ENCODE measurements at places on chromosomes 1 and 21.

DNA sequence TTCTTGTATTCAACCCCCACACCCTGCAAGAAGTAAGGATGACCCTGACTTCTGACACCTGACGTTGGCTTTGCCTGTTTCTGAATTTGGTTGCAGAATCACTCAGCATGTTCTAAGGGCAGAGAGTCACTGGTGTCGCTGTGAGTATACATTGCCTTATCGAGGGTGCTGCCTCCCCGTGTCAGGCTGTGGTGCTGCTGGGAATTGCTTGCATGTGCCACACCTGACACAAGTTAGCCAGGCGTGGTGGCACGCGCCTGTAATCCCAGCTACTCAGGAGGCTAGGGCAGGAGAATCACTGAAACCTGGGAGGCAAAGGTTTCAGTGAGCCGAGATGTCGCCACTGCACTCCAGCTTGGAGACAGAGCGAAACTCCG, 45.9 kb downstream of the WDR4 start:
- DNase-seq = no peak

DNA sequence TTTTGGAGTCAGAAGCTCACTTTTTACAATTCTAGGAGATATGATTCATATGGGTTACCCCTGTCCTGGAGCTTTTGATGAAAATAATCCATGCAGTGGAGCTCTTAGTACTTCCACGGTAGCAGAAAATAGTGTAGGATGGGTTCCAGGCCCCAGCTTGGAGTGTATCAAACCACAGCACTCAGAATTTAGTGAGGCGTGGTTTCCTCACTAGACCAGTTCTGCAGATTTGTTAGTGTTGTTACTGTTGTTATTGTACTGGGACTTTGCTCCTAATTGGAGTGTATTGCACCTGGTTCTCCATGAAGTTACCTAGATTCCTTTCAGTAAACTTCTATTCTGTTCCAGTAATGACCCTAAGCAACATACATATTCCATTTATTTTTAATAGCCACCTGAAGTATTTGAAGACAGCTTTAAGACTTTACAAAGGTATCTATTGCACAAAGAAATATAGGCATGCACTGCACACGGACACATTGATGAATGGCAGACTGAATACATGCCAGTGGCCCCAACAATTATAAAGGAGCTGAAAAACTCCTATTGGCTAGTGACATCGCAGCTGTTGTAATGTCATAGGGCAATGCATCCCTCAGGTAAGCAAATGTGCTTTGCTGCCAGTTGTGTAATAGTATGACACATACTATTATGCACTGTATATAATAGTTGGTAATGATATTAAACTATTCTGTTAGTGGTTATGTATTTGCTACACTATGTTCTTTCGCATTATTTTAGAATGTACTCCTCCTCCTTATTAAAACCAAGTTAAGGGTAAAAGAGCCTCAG, 1058.0 kb downstream of the KCNT2 start:
- DNase-seq = no peak

DNA sequence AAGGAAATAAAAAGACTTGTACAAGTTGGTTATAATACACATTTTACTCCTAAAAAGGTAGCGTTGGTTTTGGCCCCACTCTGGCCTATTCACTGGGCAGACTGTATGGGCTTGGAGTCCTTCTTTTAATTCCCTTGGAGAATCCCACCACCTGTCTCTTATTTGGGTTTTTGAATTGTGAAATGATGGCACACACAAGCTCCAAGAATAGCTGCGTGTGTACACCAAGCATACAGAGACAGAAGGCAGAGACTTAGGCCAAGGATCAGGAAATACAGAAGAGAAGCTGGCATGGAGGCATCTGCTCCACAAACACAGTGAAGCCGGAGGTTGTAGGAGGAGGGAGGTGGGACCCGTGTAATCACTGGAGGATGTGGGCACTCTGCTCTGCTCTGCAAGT, 29.1 kb downstream of the DDR2 start:
- DNase-seq = no peak

GRCh38 chr1:221993444-221993948, 251.6 kb upstream of the DUSP10 start:
- no peak for DNase-seq

- DNase-seq = no peak
These were observed 39.6 kb downstream of the NUF2 start for GRCh38 chr1:163361123-163361934.

GRCh38 chr1:151060007-151060656, at the start of gene MLLT11:
Gene MLLT11 (plus strand): TSS chr1:151060397. CDS start chr1:151067225, 6,828 bp downstream.
- no peak for DNase-seq

- no peak for DNase-seq
These were observed 212.8 kb upstream of the RAB4A start for GRCh38 chr1:229058111-229058561.

DNA sequence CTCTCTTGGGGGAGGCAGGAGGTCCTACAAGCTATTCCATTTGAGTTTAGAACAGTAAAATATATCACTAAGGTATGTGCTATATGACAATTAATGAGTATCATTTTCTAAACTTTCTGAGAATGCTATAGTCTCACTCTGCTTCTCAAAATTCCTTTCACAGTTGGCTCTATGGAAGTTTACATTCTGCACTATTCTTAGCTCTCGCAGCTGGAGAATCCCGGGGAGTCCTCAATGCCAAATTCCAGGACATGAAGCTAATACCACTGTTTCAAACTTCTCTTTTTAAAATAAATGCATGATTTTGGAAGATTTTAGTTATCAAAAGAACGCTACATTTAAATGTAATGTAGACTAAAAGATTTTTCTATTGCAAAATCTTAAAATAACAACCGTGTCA, 22.4 kb upstream of the PALMD start:
- no peak for DNase-seq

DNA sequence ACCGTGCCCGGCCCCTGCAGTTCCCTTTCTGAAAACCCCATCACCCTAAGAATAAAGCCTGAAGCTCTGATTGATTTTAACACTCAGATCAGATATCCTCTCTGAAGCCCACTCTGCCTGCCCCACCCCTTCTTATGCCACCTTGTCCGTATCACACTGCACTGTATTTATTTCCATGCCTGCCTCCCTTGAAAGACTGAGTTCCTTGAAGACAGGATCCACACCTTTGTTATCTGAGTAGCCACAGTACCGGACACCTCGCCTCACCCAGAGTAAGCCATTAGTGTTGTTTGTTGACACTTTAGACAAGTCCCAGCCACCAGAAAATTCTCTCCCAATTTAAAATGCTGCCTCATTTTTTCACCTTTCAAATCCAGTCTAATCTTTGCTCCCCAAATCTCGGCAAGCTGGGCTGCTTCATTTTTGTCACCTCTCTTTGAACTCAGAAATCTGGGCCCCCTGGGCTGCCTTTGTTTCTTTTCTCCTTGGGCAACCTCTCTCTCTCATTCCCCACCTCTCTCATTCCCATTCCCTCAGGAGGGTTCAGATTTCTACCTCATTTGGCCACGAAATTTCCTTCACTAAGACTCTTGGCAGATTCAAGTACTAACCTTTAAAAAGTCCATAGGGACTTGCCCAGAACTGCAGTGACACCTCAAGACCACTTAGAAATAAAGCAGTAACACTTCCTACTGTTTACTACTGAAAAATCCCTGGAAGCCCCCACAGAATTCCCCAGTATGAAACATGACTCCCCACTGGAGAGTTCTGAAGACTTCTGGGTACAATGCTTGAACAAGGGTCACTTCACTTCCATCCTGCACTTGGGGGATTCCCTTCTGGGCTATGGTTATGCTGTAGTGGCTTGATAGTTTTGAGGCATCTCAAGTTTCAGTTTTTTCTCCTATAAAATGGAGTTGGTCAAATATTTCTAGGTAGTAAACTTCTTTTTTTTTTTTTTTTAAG, 8.7 kb upstream of the PPP1R15B start:
- no peak for DNase-seq

DNA sequence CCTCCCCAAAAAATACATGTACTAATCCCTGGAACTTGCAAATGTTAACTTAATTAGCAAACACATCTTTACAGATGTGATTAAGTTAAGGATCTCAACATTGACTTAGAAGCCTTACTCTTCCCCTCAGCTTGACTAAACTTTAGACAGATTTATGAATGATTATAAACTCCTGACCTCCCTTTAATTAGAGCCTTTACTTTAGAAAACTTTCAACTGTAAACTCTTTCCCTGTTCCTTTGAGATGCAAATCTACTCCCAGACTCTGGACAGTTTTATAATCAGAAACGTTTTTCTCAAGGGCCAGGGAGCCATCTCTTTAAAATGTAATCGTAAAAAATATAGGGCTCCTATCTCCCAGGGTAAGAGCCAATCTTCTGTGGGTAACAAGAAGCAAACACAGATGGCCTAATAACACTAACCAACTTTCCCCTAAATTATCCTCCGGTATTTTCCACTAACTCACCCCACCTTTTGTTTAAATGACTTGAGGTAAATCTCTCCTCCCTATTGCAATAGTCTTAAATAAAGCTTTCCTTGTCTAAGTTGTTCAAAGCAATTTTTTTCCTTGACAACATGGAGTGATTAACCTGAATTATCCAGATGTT, 284.1 kb downstream of the BRINP3 start:
- no peak for DNase-seq

- no peak for DNase-seq
These were observed 116.8 kb upstream of the ATP1A1 start for GRCh38 chr1:116256286-116256649.

- DNase-seq = no peak
These were observed 110.1 kb downstream of the POU2F1 start for GRCh38 chr1:167330601-167331293.

GRCh38 chr1:40708750-40709099, 17.2 kb downstream of the NFYC start:
- no peak for DNase-seq

- no peak for DNase-seq
These were observed 5.5 kb upstream of the PTP4A2 start for GRCh38 chr1:31943546-31944184.

DNA sequence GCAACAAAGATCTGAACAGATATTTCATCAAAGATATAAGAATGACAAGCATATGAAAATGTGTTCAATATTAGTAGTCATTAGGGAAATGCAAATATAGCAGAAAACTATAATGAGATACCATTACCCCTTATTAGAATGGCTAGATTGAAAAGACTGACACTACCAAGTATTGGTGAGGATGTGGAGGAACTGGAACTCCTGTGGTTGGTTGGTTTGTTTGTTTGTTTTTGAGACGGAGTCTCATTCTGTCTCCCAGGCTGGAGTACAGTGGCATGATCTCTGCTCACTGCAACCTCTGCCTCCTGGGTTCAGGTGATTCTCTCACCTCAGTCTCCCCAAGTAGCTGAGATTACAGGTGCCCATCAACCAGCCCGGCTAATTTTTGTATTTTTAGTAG, 18.9 kb upstream of the HMGN1 start:
- no peak for DNase-seq

- no peak for DNase-seq
These were observed 118.0 kb upstream of the IPO9 start for GRCh38 chr1:201710632-201711597.

DNA sequence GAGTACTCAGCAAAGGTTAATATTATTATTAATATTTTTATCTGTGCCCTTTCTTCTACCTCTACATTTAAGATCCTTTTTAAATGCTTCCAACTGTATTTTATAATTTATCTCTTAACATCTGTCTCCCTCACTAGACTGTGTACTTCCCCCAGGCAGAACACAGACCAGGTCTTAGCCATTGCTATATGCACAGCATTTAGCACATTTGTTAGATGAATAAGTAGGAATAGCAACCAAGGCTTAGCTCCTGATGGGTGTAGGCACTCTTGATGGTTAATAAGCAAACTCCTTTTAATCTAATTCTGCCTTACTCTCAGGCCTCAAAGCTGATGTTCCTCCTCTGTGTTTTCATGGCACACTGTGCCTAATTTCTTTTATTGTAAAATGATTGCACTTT, 83.7 kb upstream of the GNG12 start:
- no peak for DNase-seq

GRCh38 chr1:54745864-54746263, 18.5 kb downstream of the PARS2 start:
- no peak for DNase-seq

DNA sequence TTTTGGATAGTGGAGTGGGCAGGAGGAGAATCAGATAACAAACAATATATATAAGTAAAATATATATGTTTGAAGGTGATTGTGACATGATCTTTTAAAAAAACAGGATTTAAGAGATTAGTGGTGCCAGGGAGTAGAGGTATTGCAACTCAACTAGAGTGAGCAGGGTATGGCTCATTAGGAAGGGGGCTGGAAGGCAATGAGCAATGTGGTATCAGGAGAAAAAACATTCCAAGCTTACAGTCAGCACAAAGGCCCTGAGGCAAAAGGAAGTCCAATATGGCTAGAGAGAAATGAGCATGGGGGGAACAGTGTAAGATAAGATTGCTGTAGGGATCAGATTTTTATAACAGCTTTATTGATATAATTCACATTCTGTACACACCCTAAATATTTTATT, 5.3 kb upstream of the GADD45A start:
- DNase-seq = no peak

DNA sequence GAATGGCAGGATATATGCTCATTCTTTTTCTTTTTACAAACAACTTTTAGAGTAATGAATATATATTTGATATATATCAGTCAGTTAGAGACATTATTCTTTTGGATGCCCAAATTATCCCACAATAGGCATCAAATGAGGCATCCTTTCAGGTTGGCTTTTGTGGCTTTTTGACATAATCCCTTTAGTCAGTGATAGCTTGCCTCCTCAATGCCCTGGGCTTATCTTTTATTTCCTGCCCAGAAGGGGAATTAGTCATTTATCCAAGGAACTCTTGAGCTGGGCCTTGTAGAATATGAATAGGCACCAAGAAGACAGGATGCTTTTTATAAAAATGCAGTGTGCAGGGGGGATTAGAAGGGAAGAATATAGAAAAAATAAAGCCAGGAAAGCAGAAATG, 22.2 kb downstream of the EPHX4 start:
- DNase-seq = no peak

DNA sequence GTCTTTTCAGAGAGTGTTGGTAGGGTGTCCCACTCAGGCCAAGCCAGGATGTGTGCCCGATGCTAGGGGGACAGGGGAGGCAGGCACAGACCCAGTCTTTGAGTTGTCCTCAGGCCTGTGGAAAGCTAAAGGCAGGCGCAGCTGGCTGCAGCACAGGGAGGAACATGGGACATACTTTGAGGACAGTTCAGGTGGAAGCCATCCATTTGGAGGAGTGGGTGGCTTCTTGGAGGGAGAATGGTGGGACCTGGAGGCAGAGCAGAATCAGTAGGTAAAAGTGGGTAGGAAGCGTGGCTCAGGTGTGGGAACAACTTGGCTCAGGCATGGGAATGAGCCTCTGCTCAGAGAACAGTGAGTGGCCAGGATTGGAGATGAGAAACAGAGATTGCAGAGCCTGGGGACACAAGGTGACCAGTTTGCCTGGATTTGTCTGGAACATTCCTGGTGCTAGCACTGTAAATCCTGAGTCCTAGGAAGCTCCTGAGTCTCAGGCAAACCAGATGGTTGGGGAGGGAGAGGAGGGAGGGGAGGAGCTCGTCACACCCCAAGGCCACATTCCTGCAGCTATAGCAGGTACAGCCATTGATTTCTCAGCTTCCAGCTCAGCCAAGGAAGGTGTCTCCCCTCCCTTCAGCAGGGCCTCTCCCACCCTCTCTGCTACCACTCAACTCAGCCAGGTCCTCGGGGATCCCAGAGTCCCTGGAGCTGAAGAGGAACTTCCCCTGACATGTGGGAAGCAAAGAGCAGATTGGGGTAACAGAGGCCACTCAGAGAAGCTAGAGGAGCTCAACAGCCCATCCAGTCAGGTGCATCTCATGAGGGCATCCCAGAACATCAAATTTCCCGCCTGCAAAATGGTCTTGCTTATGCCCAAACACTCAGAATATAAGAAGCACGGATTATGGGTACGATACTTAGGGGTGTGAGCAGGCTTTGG, 65.2 kb upstream of the TINAGL1 start:
- DNase-seq = no peak

GRCh38 chr1:21891621-21892479, 45.3 kb downstream of the HSPG2 start:
- no peak for DNase-seq
